MM.1S (cell line): ENCODE measurements at places on chromosomes 5 and 9.

- no peak for DNase-seq
Measured at GRCh38 chr5:145660897-145661640, 174.1 kb downstream of the PRELID2 start.

- no peak for DNase-seq
Measured at GRCh38 chr5:92409134-92409533, 1026.0 kb upstream of the ARRDC3 start.

GRCh38 chr5:74149395-74149794 lies 491.1 kb downstream of the ENC1 start:
- DNase-seq: no peak

- DNase-seq: peak; percentile 61
Measured at GRCh38 chr5:123455640-123456039, 32.4 kb upstream of the CEP120 start.

- DNase-seq: no peak
Measured at GRCh38 chr5:124808842-124809268, 62.4 kb upstream of the ZNF608 start.

DNA sequence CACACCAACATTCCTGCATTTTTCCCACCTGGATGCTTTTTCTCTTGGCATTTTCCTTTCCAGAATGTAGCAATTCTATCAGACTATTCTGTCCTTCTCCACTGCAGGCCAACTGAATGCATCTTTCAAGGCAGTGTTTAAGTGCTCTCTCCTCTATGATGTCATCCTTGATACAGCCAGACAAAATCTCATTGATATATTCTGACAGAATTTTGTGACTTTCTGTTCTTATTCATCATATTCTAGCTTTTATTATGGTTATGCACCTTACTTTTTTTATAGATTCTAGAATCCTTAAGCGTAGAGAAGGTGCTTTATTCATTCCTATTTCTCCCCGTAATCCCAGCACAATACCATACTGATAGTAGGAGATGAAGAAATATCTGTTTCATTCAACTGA lies 355.5 kb upstream of the CCNH start:
- no peak for DNase-seq

- DNase-seq: no peak
Measured at GRCh38 chr5:6019612-6020011, 358.7 kb downstream of the MED10 start.

- no peak for DNase-seq
Measured at GRCh38 chr5:181186986-181187499, 18.0 kb downstream of the TRIM7 start.

- DNase-seq: no peak
Measured at GRCh38 chr9:89441986-89442385, 55.9 kb downstream of the SEMA4D start.

DNA sequence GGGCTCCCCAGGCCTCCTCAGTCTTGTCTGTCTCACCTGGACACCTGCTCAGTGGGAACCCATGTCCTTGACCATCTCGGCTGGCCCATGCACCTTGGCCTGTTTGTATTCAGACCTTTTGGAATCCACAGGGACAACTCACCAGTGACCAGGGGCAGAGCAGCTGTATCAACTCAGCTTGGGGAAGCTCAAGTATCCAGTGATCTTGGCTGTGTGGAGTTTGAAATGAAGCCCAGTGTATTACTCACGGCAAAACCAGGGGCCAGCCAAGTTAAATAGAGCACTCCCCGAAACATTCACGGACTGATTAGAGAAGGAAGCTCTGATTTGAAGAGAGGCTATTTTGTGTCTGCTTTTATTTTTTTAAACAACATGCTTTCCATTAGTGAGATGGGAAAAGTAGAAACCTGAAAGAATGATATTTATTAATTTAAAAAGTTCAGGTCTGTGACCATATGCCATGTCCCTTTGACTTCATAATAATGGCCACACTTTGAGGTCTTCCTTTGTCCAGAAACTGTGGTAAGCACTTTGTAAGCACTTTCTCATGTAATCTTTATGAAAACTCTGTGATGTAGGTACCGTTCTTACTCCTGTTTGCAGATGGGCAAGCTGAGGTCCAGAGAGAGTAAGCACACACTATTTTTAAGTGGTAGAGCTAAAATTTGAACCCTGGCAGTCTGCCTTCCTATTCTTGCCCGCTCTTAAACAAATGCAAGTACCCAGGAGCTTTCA lies 656.5 kb downstream of the BNC2 start:
- DNase-seq: no peak

- DNase-seq: no peak
Measured at GRCh38 chr5:174204535-174205313, 159.2 kb downstream of the NSG2 start.

DNA sequence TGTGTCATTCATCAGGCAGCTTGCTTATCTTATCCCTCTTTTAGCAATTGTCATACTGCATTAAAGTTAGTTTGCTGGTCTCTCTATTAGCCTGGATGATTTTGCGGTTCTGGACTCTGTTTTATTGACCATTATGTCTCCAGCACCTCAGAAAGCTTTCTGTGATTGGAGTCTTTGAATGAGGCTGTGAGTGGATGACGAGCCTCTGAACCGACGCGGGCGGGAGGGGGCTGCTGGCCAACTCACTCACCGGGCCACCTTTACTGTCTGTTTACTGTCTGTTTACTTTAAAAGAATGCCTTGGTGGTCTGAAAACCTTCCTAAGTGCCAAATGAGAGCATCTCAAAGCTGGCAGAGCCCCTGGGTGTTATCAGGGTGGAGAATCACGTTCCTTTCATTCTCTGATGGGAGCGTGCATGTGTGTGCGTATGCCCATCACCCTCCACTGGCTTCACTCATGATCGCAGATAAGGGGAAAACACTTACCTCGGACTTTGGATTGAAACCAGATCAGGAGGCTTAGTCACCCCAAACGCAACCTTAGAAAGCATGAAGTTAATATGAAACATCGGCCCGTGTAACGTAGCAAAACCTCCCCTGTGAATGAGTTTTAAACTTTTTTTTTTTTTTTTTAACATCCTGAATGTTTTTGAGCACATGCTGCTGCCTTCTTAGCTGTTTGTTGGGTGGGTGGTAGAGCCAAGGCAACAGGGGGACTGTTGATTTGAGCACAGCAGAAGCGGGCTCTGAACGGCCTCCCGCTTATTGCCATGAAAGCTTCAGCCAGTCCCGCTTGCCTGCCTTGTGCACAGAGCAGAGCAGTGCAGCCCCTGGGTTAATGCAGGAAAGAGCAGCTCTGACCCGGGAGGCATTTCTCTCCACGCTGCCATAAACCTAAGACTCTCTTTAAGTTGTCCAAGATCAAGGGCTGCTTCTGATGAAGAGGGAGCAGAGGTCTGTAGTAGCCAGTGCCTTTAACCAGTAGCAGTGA lies 173.6 kb downstream of the GADD45G start:
- no peak for DNase-seq
